ENCODE measurements at places on chromosomes 11 and 22.

DNA sequence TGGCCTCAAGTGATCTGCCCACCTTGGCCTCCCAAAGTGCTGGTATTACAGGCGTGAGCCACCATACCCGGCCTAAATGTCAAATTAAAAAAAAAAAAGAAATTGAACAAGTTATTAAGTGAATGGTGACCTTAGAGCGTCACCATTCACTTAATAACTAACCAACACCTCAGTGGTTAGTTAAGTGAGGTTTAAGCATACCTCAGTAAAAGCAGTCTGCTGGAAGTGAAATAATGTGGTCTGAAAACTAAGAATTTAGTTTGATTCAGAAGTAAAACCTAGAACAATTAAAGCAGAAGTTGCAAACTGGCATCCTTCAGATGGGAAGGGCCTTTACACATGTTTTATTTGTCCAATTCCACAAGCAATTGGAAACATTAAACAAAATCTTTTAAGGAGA, 71.5 kb downstream of the FCHSD2 start:
- no peak for DNase-seq

- DNase-seq, result no peak
Observed at GRCh38 chr11:34234086-34234740, 123.6 kb downstream of the ABTB2 start.

- DNase-seq, result no peak
Observed at GRCh38 chr22:23137905-23138561, 3.8 kb downstream of the RSPH14 start.

- no peak for DNase-seq
Observed at GRCh38 chr11:9138612-9139579, 47.5 kb upstream of the SCUBE2 start.

DNA sequence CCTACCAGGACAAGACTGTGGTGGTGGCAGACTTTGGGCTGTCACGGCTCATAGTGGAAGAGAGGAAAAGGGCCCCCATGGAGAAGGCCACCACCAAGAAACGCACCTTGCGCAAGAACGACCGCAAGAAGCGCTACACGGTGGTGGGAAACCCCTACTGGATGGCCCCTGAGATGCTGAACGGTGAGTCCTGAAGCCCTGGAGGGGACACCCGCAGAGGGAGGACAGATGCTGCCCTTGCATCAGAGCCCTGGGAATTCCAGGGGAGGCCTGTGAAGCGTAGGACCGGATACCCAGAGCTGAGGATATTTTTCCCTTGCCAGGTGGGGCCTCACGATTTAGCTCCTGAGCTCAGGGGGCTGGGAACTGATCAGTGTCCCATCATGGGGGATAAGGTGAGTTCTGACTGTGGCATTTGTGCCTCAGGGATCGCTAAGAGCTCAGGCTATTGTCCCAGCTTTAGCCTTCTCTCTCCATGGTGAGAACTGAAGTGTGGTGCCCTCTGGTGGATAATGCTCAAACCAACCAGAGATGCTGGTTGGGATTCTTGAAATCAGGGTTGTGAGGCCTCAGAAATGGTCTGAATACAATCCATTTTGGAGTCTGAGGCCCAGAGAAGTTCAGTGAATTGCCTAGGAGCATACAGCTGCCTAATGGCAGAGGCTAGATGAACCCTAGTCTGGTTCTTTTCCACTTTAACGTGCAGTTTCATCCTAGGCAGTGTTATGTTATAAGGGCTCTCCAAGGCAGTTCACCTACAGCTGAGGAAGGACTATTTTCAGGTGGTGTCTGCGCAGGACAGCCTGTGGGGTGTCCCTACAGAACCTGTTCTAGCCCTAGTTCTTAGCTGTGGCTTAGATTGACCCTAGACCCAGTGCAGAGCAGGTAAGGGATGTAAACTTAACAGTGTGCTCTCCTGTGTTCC, 19.5 kb downstream of the PIK3IP1 start:
- DNase-seq, result peak; percentile 31

- DNase-seq, result no peak
Observed at GRCh38 chr11:33893711-33894397, 2.0 kb upstream of the LMO2 start.

DNA sequence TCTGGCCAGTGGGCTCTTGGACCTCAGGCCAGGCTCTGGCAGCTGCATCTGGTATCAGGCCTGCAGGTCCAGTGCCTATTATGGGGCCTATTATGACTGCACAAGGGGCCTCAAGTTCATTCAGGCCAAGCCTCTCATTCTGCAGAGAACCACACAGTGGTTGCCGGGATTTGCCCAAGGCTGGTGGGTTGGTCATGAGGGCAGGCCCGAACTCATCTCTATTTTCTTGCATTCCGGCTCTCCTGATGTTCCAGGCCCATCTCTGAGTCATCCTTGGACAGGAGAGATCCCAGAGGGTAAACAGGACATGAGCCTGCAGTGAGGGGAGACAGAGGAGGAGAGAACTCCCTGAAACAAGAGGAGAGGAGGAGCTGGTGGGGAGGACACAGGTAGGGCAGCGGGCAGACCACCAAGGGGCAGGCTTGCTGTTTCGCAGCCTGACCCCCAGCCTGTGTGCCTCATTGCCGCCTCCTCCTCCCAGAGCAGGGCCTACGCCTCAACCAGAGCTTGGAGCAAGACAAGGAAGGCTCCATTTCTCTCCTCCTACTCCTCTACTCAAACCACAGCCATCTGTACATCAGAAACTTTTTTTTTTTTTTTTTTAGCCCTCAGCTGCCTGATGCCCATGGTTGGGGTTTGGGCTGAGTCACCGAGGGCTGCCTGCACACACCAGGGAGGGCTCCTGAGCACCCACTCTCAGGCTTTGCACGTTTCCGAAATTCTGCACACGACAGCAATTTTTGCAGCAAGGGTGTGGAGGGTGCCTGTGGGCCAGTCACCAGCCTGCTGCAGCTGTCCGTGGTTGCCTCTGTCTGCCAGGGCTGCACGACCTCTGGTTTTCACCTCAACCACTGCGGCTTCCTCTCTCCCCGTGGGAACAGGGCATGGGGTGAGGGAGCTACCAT, 12.7 kb upstream of the TREH start:
- DNase-seq, result no peak

DNA sequence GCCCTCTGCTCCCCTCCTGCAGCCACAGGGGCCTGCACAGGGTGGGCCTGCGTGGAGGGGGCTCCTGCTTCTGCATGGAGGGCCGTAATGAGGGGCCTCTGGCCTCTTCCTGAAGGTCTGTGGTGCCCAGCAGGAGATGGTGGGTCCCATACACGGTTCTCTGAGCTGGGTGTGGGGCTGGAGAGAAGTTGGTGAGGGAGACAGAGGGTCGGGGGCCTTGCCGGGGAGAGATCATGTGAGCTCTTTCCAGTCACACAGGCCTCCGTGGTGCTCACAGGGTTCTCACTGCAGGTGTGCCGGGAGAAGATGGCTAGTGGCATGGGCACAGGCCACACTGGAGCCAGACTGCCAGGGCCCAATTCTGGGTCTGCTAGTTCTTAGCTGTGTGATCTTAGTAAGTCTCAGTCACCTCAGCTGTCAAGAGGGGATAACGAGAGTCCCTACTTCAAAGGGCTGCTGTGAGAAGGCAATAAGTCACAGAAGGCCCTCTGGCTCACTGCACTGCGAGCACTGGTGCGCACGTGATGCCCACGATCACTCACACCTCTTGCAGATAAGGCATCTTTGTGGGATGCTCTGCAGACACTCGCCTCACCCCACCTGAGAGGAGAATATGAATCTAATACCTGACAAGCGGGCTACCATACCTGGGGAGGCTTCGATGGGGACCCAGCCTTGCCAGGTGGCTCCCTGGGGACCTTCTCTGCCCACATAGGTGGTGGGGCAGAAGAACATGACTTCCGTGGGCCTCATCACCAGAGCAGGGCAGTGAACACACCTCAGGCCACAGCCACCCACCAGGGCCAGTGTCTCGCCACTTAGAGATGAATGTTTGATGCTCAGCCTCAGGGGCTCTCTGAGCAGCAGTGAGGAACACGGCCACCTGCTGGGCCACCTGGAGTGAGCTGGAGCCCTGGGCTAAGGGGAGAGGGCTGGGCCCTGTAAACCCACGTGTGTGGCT, 14.5 kb downstream of the KCNC1 start:
- no peak for DNase-seq

DNA sequence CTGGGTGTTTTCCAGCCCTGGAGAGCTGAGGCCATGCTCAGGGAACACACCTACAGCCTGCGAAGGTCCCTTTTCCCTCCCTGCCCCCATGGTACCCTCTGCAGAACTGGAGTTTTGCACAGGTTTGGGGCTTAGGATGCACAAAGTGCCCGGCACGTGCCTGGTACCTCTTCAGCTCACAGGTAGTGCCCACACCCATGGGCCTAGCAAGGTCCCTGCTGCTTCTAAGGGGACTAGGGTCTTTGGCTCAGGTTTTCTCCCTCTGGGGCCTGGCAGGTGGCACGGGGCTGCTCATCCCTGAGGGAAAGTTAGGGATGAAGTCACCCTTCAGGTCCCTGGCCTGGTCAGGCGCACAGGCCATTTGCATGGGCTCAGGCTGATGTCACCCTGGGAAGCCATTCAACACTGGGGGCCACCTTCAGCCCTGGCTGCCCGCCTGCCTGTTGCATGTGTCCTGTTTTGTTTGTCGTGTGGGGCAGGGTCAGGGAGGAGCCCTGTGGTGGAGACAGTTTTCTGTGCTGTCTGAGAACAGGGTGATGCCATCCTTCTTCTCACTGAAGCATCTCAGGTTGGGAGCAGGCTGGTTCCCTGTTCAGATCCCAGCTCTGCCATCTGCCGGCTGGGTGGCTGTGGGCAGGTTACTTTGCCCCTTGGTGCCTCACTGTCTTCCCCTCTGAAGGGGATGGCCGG, 68.3 kb upstream of the CRYBB3 start:
- DNase-seq, result no peak

GRCh38 chr22:22099194-22099486, 116.6 kb upstream of the TOP3B start:
- no peak for DNase-seq

DNA sequence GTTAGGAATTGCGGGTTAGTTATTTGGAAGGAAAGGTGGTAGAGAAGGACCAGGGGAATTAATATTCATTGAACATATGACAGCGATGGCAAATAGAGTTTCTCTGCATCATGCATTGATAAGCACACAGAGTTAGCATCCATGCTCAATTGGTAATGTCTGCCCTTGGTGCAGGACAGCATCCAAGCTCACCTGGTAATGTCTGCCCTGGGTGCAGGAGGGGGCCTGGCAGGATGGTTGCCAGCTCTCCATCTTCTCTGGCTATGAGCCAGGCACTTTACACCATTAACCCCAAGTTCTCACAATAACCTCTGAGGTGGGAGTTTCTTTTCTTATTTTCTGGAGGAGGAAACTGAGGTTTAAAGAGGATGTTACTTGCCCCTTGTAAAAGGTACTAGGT, 50.4 kb upstream of the RBFOX2 start:
- DNase-seq, result no peak

- DNase-seq, result no peak
Observed at GRCh38 chr22:32341122-32341740, 16.4 kb upstream of the RFPL3 start.

DNA sequence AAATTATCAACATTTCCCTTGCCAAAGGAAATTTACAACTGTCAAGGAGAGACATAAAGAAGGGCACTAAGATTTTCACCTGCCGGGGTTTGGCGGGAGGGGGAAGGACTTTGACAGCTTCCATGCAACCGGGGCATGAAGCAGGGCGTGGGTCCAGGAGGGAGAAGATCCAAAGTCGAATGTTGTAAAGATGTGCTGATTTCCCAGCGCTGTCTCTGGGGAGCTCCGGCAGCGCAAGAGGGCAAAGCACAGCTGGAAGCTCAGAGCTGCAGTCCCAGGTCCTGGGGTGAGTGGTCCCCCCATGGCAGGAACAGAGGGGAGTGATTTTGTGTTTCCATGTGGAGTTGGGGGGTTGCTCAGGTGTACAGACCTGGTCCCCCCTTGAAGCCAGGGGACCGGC, at the start of gene MS4A10:
MS4A10 (plus strand) TSS at position 198 of the 400 bp plus-strand sequence. CDS start 5,003 bp downstream, outside the sequence.
- no peak for DNase-seq

- no peak for DNase-seq
Observed at GRCh38 chr11:444396-445144, 2.8 kb upstream of the ANO9 start.

DNA sequence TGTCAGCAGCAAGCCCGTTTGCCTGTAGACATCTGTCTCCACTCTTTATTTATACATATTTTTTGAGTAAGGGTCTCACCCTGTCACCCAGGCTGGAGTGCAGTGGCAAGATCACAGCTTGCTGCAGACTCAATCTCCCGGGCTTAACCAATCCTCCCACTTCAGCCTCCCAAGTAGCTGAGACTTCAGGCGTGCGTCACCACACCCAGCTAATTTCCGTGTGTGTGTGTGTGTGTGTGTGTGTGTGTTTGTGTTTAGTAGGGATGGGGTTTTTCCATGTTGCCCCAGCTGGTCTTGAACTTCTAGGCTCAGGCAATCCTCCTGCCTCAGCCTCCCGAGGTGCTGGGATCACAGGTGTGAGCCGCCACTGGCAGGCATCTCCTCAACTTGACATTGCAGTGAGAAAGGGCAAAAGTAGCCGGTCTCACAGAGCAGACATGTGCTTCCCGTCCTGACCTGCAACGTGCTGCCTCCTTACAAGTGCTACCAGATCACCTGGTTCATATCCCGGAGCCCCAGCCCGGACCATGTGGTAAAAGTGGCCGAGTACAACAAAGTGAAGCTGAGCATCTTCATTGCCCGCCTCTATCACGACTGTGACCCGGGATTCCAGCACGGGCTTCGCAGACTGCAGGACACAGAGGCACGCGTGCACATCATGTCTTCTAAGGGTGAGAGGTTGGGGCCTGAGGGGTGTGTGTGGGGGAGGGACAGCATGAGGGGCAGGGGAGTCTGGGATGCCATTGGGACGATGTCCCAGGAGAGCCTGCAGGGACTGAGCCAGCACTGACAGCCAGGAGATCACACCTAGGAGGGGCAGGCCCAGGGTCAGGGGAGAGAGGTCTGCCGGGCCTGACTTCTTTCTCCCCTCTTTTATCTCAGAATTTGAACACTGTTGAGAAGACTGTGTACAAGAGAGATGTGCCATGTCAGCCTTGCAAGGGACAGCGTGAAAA, 5.6 kb upstream of the APOBEC3H start:
- no peak for DNase-seq

DNA sequence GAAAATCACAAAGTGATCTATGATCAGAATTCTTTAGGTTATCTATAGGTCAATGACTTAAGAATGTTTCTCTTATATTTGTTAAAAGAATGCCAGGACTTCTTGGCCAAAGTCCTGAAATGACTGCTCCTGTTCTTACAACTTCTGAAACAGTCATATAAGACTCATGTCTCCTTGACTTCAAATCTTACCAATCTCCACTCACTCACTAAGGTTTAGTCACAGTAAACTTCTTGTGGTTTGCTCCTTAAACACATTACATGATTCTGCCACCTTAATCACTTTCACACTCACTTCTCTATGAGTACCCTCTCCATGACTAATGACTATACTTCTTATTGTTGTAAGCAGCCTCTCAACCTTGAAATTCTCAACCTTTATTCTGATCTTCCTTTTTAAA, 648.7 kb upstream of the CCDC179 start:
- DNase-seq, result no peak

- DNase-seq, result no peak
Observed at GRCh38 chr11:117796456-117796871, 552 bp downstream of the DSCAML1 start.

Measured in NCI-H1930 (cell line).